Activated naive CD4-positive, alpha-beta T cell (primary cell): ENCODE measurements at places on chromosomes 12 and 14.

GRCh38 chr14:100586403-100587085 lies 673 bp downstream of the BEGAIN start:
- no peak for DNase-seq

DNA sequence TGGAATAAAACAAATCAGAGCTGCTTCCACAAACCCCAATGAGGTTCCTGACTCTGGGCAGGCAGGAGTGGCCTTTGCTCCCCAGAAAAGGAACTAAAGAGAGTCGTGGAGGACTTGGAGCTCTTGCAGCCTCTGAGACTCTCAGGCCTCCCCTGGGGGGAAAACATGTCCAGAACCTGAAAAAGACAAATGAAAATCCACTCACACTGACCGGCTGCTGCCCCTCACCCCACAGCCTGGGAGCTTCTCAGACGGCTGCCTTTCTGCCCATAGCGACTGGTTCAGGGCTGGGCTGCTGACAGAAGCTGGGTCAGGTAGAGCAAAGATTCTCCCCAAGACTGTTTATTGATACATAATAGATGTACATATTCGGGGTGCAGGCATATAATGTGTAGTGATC lies 356.0 kb downstream of the ADGRD1 start:
- DNase-seq, result no peak

DNA sequence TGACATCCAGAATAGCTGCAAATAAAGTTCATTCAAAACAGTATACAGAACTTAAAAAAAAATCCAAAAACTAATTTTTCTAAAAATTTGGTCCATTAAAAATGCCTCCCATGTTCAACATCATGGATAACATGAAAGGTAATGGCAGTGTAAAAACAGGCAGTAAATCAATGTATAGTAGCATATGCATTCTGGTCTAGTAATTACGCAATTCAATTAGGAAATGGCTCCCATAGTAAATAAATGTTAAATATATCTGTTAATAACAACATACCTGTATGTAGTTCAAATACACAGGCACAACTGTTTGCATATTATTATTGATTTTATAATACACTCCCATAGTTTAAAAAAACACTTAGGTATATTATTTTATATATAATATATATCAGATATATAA lies 42.5 kb downstream of the SGPP1 start:
- DNase-seq, result no peak

DNA sequence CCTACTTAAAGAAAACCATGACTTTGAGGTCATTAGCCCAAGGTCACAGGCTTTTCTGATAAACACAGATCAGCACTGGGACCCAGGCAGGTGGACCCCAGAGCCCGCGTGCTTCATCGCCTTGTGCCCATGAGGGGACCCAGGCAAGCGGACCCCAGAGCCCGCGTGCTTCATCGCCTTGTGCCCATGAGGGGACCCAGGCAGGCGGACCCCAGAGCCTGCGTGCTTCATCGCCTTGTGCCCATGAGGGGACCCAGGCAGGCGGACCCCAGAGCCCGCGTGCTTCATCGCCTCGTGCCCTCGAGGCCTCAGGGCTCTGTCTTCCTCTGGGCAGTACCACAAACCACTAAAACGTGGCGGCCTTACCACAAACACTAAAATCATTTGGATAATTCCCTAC lies 31.7 kb downstream of the STX2 start:
- no peak for DNase-seq
